ENCODE measurements at places on chromosomes 2 and 18.

DNA sequence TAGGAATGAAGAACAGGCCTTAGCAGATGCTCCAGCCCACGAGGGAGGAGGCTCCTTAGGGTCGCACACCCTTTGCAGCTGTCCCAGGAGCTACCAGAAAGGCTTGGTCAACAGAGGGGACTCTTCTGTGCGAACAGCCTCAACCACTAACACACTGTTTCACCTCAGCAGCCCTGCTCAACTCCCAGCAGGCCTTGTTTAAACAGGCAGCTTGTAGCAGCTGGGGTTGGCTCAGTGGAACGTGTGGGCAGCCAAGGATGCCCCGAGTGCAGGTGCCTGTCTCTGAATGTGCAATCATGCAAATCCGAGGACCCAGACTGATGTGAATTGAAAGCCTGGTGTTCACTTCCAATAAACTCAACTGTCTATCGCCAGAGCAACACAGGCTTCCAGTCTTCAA lies 88.7 kb upstream of the CXCR4 start:
- DNase-seq, result peak; percentile 37

GRCh38 chr2:222683805-222684204 lies 12.3 kb downstream of the MOGAT1 start:
- DNase-seq, result no peak

- no peak for DNase-seq
These were observed 88.4 kb downstream of the DSEL start for GRCh38 chr18:67428158-67428557.

GRCh38 chr2:233020454-233020853 lies 7.4 kb upstream of the NGEF start:
- no peak for DNase-seq

DNA sequence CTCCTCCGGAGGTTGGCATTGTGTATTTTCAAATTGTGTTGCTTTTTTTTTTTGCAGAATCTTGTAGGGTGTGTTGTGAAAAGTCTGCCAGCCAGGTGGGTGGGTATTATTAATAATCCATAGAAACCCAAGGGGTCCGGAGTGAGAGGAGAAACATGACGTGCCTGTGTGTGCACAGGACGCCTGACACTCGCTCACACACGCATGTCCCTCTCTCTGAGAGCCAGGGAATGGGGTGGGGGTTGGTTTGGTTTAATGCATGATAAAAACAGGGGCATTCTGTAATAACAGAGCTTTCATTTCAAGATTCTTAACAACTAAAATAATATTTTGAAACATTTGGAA lies 224.8 kb downstream of the FAM210A start:
- no peak for DNase-seq

- no peak for DNase-seq
These were observed 368.7 kb downstream of the PARD3B start for GRCh38 chr2:204913854-204914464.

GRCh38 chr2:151380580-151381235 lies 23.3 kb downstream of the TNFAIP6 start:
- DNase-seq, result no peak

- no peak for DNase-seq
These were observed 60.1 kb downstream of the EMILIN2 start for GRCh38 chr18:2906704-2907549.

DNA sequence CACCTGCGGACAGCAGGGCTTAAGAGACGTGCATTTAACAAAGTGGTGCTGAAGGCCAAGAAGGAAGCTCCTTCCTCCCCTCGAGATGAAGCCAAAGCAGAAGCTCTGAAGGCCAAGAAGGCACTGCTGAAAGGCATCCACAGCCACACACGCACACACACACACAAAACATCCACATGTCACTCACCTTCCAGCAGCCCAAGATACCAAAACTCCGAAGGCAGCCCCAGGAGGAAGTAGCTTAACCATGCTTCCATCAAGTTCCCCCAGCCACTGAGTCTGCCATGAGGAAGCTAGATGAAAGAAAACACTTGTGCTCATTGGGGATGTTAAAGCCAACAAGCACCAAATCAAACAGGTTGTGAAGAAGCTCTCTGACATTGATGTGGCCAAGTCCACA lies 175.7 kb upstream of the POU3F3 start:
- no peak for DNase-seq

GRCh38 chr2:71500426-71501079 lies 47.2 kb downstream of the DYSF start:
- DNase-seq, result no peak

- DNase-seq, result no peak
These were observed 39.5 kb upstream of the KLHL14 start for GRCh38 chr18:32812342-32812741.

DNA sequence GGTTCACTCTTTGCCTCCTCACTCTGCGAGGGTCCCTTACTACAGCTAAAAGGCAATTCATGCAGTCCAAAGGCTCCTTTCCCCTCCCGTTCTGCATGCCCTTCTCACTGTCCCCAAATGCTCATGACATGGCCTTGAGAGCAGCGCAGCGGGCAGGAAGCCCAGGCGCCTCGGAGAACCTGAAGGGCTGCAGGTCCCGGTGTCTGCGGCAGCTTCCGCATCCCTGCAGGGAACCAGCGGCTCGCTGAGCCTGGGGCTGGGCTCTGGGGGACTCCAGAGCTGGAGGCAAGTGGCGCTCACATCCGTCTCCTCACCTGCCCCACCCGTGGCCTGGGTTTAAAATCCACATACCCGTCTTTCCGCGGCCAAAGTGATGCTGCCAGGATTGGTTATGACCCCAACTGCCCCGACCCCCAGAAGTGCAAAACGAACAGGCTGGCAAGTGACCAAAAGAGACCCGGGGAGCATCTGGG lies 462 bp upstream of the CIDEA start:
- no peak for DNase-seq

DNA sequence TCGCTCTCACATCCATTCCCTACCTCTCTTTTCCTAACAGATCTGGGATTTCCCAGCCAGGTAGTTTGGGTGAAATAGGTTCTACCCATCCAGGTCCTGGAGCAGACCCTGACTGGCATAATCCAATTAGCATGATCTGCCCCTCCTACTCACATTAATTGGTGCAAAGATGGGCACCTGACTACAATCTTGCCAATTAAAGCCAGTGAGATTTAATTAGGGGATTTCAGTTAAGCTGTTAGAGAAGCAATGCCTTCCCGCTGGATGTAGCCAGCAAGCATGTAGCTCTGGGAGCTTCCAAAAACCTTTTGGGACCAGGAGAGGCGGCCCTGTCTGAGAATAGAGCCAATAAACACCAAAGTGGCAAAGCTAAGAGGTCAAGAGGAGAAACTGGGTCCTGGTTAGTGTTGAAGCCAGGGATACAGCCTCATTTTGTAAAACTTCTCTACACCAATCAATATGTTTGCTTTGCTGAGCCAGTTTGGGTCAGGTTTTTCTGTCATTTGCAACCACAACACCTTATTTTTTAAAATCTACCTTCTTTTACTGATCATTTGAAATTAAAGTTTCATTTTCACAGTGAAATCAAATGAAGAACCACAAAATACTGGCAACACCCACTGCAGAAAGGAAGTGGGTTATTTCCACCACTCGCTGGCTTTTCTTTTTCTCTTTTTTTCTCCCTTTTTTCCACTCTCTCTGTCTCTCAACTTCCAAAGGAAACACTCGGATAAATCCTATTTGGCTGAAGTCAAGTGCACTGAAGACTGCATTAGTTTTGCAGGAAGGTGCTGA lies 3.2 kb upstream of the TTC39C start:
- no peak for DNase-seq

DNA sequence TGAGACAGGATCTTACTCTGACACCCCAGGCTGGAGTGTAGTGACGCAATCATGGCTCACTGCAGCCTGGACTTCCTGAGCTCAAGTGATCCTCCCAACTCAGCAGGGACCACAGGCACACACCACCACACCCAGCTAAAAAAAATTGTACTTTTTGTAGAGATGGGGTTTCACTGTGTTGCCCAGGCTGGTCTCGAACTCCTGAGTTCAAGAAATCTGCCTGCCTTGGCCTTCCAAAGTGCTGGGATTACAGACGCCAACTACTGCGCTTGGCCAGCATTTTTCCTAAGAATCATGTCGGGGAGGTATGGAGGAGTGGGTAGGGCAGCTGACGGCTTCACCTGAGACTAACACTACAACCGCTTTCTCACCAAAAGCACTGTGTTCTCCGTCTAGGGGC lies 50.4 kb downstream of the CYP26B1 start:
- DNase-seq, result no peak

GRCh38 chr2:189629531-189630453 lies 31.5 kb upstream of the ASNSD1 start:
- DNase-seq, result no peak

GRCh38 chr2:133888621-133889219 lies 320.5 kb upstream of the NCKAP5 start:
- no peak for DNase-seq

DNA sequence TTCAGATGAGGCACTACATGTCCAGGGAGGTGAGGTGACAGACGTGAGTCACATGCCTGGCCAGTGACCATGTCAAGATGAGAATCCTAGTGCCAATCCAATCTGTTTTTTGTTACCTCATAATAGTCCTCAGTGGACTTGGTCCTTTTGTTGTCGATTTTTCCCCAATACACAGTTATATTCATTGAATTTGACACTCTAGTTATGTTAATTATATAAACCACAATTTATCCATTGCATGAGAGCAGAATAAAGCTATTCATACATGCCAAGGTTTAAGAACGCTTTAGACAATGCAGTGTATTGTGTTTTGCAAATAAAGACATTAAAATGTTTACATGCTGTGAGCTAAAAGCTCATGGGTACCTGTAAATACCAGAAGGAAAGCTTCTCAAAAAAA lies 21.6 kb upstream of the TMEFF2 start:
- no peak for DNase-seq

DNA sequence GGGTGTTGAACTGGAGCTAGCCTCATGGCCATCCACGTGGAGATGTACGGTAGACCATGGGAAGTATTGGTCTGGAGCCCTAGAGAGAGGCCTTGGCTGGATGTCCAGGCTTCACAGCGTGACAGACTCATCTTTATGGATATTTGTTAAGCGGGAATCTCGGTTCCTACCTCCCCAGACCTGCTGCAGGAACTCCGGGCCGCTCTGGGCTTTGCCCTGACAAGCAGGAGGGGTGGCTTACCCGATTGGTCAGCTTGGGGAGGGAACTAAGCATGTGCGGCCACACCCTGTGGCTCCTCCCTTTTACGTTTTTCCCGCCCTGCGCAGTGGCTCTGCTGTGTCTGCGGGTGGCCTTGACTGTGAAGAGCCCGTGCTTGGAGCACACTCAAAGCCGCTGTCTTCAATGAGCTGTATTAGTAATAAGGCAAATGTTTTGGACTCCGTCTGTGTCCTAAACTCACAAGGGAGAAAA lies 52.3 kb downstream of the PAPOLG start:
- no peak for DNase-seq

DNA sequence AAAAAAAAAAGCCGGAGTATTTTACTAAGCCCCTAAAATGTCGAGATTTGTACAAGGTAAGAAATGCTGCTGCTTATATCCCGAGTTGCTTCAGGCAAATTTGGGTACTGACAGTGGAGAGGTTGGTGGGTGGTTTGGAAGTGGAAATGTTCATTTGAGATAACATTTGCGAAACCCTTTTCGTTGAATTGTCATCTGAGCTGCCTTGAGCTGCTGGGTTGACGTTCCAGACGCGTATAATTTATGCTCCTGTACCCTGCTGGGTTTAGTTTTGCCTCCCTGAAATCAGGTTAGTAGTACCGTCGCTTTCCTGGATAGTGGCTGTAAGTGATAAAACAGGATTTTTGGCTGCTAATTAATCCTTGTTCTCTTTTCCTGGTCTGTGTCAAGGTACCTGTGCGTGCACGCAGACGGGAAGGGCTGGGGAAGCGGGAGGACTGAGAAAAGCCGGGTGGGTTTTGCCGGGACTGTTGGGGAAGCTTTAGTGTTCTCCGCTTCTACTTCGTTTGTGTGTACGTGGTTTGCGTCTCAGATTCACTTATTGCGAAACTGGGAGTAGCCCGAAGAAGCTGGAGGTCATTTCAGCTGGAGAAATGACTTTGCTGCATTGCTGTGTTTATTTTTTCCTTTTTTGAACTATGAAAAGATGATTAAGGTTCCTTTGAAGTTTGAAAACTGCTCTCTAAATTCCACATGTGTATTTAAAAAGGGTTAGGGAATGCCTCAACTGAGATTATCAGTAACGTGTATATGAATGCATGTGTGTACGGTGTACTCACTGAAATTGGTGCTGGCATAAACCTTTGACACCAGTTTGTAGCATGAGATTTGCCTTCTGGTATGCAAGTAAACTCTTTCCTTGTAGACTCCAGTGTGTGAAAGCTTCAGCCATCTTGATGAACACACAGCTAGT lies 709 bp downstream of the UGP2 start:
- DNase-seq, result no peak

- DNase-seq, result no peak
These were observed 9.2 kb upstream of the GALNT3 start for GRCh38 chr2:165803123-165803760.

DNA sequence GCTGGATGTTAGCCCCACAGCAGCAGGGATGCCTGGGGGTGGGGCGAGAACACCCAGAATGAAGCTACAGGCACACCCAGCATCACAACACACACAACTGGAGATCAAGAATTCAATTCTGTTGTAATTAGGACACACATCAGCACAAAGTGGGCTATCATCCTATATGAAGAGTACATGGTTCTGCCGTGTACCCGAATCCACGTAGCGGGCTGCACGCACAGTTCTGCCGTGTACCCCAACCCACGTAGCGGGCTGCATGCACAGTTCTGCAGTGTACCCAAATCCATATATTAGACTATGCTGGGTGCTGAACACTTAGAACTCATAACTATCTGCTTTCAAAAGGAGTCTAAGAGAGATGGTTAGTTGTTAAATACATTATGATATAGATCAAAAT lies 86.5 kb downstream of the EIPR1 start:
- no peak for DNase-seq

GRCh38 chr2:107222466-107222865 lies 336.5 kb upstream of the ST6GAL2 start:
- DNase-seq, result no peak

DNA sequence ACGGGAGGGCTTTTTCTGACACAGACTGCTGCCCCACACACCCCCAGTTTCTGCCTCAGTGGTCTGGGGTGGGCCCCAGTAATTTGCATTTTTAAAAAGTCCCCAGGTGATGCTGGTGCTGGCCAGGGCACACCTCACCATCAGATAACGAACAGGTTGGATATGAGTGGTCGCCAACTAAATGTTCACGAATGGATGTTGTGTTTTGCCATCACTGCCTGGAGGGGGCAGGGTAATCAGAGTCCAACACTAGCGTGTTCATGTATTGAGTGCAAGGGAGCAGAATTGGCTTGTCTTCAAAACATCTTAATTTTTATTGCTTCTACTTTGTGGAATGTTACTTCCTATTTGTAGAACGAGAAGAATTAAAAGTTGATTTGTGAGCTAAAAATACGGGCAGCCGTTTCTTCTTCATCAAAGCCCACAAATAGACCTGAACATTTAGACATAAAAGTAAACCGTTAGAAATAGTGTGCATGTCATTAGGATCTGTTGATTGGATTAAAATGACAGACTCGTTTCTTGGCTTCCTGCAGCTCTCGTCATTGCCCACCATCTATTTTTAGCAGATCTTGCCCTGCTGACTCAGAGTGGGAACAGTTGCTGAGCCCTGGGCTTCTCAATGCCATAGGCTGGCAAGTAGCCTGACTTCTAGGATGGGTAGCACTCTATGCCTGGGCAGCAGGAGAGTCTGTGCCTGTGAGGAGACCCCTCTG lies 45.2 kb downstream of the NCK2 start:
- peak; percentile 91 for DNase-seq

Data from NCI-H446 treated with DMSO at 0.1 percent for 48 hours (cell line).